ENCODE measurements at places on chromosomes 4 and X.

GRCh38 chrX:24426340-24426913 is 38.7 kb upstream of the PDK3 start:
- DNase-seq, result no peak

DNA sequence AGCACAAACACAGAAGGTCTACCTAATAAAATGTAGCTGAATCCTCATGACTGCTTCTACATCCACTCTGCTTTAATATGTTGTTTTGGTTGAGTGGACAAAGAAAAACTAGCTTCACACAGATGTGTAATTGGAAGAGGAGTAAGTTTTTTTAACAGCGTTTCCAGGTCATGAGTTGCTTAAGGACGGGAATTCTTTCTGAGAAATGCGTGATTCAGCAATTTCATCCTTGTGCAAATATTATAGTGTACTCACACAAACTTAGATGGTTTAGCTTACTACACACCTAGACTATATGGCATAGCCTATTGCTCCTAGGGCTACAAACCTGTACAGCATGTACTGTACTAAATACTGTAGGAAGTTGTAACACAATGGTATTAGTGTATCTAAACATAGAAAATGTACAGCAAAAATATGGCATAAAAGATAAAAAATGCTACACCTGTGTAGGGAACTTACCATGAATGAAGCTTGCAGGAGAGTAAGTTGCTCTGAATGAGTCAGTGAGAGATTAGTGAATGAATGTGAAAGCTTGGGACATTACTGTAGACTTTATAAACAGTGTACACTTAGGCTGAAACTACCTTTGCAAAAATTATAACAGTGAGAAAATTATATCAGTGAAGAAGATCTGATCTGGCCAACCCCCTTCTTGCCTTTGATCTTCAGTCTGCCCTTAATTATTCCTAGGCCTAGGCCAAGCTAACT is 70.8 kb upstream of the IL15 start:
- no peak for DNase-seq

GRCh38 chr4:7530082-7530481 is 95.4 kb upstream of the PSAPL1 start:
- DNase-seq, result no peak

GRCh38 chr4:8904041-8904501 is 32.4 kb upstream of the HMX1 start:
- no peak for DNase-seq

GRCh38 chrX:24175276-24175675 is 25.7 kb downstream of the ZFX start:
- DNase-seq, result no peak

GRCh38 chr4:829761-830600 is 4.1 kb upstream of the CPLX1 start:
- no peak for DNase-seq

- no peak for DNase-seq
Observed at GRCh38 chr4:9970399-9971011, 50.8 kb downstream of the SLC2A9 start.

DNA sequence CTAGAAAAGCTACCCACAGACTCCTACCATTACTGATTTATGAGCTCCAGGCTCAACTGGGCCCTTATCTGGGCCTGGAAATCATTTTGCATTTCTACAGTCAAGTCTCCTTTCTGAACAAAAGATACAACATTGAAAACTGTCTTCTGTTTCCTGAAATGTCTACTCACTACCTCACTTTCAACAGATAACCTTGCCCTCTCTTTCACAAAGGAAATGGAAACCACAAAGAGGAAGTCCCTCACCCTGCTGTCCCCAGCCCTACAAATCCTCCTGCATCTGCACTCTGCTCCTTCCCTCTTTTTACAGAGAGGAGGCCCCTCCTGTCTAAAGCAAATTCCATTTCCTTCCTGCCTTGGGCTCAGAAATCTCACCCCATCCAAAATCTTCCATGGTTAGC is 24.8 kb upstream of the CYBB start:
- DNase-seq, result no peak

DNA sequence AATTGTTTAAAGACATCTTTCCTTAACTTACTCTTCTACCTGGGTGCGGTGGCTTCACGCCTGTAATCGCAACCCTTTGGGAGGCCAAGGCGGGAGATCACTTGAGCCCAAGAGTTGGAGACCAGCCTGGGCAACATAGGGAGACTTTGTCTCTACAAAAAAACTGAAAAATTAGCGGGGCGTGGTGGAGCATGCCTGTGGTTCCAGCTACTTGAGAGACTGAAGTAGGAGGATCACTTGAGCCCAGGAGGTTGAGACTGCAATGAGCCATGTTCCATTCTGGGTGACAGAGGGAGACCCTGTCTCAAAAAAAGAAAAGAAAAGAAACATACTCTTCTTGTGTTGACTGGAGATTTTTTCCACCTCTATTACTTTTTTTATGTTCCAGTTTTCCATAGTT is 181.9 kb downstream of the RAPGEF2 start:
- no peak for DNase-seq

DNA sequence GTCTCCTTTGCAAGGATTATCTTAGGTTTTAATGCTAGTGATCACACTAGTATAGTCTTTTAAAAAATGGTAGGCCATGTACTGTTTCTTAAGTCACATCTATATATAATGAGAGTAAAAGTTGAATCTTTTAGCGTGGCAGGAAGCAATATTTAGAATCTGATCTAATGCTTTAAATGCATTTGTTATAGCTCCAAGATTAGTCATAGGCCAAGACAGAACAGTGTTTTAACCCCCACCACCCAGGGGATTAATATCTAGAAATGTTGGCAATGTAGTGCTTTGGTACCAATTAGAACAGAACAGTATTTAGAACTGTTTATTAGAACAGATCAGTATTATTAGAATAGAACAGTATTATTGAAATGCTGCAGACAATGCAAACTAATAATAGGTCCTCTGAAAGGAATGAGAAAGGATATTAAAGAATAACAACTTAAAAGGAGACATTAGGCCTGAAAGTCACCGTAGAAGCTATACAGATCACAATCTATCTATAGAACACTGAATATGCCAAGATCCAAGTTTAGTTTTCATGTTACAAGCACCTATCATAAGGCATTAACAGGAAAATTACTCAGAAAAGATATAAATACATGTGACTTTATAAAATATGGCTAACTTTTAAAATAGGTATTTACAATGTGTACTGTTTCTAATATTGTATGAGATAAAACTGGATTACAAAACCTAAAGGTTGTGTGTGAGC is 146.2 kb downstream of the NPNT start:
- DNase-seq, result no peak

- DNase-seq, result no peak
Observed at GRCh38 chr4:117293784-117294183, 208.4 kb upstream of the TRAM1L1 start.

- no peak for DNase-seq
Observed at GRCh38 chr4:175440786-175441185, 371.3 kb downstream of the GPM6A start.

DNA sequence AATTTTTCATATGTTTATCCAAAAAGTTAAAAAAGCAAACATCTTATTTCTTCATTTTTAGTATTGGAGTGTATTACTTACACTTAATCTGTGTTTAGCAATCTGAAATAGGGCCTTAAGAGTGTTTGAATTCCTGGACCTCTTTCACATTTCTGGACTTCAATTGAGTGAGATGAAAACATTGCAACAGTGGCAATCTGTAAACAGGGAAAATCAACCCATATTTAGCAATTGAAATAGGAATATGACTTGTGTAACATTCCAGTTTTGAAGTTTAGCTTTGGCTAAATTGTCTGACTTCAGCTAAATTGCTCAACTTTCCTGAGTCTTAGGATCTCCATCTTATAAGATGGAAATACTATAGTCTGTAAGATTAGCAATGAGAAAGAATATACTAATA is 34.6 kb upstream of the FHL1 start:
- no peak for DNase-seq

GRCh38 chr4:189202182-189202868 is 738.3 kb upstream of the FRG1 start:
- DNase-seq, result no peak

DNA sequence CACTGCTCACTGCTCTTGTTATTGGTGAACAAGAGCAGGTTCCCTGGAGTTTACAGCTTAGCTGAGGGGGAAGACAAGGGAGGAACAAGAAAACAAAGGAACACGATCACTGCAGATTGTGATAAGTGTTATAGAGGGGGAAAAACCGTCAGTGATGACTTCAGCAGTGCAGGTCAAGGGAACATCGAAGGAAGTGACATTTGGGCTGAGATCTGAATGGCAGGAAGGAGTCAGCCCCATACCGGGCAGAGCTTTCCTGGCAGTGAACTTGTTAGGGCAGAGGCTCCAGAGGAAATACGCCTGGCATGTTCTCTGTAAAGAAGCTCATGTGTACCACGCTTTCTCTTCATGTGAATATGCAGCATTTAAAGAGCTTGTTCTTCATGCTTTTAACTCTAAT is 78.1 kb downstream of the LDB2 start:
- DNase-seq, result no peak

GRCh38 chr4:48193096-48193836 is 59.2 kb upstream of the TXK start:
- no peak for DNase-seq

GRCh38 chr4:6834867-6835266 is 52.3 kb downstream of the KIAA0232 start:
- DNase-seq, result no peak

GRCh38 chr4:61540944-61541343 is 340.8 kb downstream of the ADGRL3 start:
- DNase-seq, result no peak

GRCh38 chr4:121707344-121707743 is 10.6 kb upstream of the ANXA5 start:
- no peak for DNase-seq

DNA sequence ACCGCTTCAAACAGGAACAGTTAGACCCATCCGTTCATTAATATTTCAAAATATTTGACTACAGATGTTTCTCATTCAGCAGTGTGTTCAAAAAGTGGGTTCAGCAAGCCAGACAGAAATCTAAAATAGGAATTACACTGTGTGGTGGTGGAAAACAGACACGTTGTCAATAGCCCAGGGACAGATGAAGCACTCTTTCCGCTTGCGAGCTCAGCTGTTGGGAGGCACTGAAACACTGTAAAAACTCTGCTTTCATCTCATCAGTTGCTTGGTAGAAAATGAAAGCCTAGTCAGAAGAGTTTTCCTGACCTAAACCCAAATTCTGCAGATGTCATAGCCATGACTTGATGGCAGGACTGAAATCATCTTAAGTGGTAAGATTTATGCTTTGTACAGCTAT is 38.5 kb downstream of the LRP2BP start:
- no peak for DNase-seq

DNA sequence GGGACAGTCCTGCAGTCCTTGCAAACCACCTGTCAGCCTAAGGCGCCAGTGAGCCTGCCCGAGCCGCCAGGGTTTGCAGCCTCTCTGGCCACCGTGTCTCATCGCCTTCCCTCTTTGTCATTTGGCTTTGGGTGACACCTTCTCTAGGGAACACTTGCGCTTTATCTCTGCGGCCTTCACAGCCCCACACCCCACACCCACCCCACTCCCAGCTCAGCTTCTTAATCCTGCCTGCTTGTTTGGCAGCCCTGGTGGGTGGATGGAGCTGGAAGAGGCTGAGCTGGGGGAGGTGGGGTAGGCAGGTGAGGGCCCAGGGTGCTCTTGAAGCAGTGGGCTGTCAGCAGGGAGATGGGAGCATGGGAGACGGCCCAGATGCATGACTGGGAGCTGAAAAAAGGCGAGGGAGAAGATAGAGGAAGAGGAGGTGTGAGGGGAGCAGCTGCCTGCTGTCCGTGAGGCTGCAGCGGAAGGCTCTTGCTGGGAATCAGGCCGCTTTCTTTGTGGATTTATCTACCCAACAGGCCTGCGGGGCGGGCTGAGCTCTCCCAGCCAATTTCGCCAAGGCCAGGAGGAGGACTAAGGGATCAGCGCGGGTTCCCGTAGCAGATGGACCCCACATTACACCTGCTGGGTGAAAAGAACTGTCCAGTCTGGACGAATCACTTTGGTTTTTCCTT is 97.5 kb upstream of the STOX2 start:
- DNase-seq, result no peak

- no peak for DNase-seq
Observed at GRCh38 chr4:112128452-112128851, 16.8 kb upstream of the FAM241A start.

- DNase-seq, result no peak
Observed at GRCh38 chr4:153222707-153223426, 18.6 kb downstream of the TRIM2 start.

GRCh38 chr4:17397611-17398010 is 114.3 kb downstream of the QDPR start:
- DNase-seq, result no peak

GRCh38 chr4:36267486-36268268 is 13.7 kb upstream of the DTHD1 start:
- DNase-seq, result no peak

- no peak for DNase-seq
Observed at GRCh38 chr4:139808808-139809756, 143.5 kb downstream of the MGST2 start.

DNA sequence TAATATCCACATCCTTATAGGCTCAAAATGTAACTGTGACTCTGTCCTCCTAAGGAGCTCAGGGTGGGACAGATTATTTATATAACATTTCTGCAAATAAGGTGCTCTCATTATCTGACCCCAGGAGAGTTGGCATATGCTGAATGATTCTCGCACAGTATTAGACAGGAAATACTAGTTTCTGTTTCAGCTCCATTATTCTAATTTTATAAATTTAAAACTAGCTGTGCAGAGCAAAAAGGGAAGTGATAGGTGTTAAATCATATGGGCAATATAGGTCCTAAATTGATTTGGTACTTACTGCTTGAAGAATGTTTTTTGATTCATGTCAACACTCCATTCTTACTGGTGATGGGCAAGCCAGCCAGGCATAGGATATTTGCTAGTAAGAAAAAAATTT is 141.5 kb downstream of the GLRA2 start:
- no peak for DNase-seq

DNA sequence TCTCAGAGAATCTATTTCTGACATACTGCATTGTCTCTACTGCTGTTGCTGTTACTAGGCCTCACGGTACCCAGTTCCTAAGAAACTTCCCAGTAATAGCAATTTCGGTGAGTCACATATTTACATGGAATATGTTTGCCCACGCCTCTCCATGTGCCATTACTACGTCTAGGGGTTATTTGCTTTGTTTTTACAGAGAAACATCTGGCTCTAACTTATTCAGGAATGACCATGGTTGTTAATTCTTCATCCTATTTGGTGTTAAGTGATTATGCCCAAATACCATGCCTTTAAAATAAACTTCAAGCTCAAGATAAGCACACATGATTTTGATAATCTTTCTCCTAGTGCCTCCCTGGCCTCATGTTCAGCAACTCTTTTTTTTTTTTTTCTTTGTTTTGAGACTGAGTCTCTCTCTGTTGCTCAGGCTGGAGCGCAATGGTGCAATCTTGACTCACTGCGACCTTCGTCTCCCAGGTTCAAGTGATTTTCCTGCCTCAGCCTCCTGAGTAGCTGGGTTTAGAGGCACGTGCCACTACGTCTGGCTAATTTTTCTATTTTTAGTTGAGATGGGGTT is 101.0 kb upstream of the HS3ST1 start:
- DNase-seq, result no peak

Measured in activated CD4-positive, CD25-positive, alpha-beta regulatory T cell (primary cell).